ENCODE measurements at places on chromosomes 12 and 14. TPM values are rescaled to one million over a fixed set of nuclear protein-coding genes. Genes with fewer than 3 reads are reported as not detected.

The CFAP251 gene
- total RNA-seq: 1.1 TPM

The MAPKAPK5 gene
- 70.4 TPM for total RNA-seq

The PFDN5 gene
- 390 TPM for total RNA-seq

The SLC6A13 gene
- not detected for total RNA-seq

The OR6C70 gene
- not detected for total RNA-seq

The CCDC196 gene
- total RNA-seq: not detected

The DPPA3 gene
- total RNA-seq: not detected
